ENCODE measurements at places on chromosomes 2 and 18.

GRCh38 chr18:43661570-43661969 is 384.3 kb upstream of the SYT4 start:
- DNase-seq, result no peak

GRCh38 chr2:76985387-76986136 is 536.6 kb downstream of the LRRTM4 start:
- DNase-seq, result no peak

- no peak for DNase-seq
Measured at GRCh38 chr2:220147161-220148038, 520.0 kb downstream of the SLC4A3 start.

DNA sequence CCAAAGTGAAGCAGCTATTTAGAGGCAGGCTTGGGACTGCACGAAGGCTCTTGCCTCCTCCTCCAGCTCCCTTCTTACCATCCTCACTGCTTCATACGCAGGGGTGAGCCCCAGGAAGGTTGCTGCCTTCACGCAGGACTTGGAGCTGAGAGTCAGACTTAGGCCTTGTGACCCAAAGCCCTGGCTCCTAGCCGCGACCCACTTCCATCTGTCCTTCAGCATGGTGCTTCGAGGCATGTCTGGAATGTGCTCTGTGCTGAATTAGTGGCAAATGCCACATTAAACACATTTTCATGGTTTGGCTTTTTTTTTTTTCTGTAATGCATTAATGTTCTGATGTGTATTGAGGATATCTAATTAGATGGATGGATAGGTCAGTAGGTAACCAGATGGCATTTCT is 37.5 kb downstream of the ITGB1BP1 start:
- DNase-seq, result no peak

DNA sequence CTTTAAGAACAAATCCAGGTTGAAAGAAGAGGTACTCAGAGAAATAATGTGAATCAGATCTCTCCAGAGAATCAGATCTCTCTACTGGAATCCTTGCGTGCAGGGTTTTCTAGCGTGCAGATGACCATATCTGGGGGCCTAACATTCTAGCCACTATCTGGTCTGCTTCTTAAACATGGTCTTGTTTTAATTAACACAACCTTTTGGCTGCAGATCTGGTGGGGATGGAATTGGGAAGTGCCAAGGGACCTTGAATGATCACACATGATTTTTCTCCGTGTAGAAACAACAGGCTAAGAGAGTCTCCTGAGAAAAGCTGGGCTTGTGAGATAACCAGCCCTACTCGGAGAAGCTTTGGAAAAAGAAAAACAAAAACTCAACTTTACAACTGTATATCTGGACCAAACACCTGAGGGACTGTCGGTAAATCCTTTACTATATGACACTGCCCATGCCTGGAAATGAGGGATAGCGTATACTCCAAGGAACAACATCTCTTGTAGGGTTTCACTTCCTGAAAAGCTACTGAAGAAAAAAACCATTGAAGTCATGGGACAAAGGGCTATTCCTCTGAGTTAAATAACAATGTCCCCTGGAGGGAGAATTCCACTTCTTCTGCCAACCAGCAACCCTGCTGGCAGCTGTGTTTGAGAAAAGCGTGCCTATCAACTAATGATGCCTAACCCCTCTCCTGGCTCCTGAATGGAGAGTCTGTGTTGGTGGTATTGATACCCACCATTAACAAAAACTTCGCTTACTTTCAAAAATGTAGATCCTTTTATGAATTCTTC is 171.0 kb upstream of the REV1 start:
- no peak for DNase-seq

DNA sequence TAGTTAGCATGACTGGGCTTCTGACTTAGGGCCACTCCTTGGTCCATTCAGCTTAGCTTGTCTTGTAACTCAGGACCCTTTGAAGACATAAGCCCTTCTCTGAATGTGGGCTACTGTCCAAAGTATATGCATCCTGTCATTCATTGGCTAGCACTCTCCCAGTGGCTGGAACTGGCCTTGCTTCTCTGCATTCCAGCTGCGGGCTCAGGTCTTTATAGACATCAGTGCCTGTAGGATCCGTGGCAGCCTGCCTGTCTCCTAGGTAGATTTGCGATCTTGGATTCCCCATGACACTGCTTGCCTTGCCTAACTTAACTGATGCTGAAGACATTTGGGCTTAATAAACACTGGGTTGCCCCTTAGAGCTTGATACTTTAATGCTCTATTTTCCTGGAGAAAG is 170.1 kb downstream of the DCC start:
- DNase-seq, result no peak

- DNase-seq, result no peak
Measured at GRCh38 chr2:206217743-206218142, 56.7 kb upstream of the ZDBF2 start.

GRCh38 chr18:59744271-59744721 is 47.1 kb upstream of the CCBE1 start:
- no peak for DNase-seq

DNA sequence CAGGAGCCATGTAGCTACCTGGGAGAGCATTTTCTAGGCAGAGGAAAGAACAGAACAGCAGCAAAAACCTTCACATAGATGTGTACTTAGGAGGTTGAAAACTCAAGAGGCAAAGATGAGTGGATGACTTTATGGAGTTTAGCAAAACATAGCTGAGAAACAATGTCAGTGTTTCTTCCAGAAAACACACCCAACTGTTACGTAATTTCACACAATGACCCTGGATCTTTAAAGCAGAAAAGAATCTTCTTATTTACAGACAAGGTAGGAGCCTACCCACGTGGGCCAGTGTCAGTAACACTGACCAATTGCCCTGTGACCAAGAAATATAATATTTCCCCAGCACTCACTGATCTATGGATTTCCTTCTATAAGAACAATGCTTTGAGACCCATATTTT is 254.6 kb downstream of the CDH20 start:
- DNase-seq, result no peak

DNA sequence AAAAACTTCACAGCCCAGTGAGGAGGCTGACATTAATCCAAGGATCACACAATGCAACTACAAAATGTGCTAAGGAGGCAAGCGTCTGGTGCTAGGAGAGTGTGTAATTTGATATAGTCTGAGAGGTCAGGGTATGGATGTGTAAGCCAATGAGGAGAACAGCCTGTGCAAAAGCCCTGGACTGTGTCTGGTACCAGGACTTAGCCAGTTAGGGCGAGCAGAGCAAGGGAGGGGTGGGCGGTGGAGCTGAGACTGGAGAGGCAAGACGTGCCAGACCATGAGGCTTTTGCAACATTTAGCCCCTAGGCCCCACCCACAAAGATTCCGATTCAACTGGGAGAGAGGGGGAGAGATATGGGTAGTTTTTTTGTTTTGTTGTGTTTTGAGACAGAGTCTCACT is 33.5 kb upstream of the SPRED2 start:
- no peak for DNase-seq

- no peak for DNase-seq
Measured at GRCh38 chr18:69401226-69401971, 711 bp downstream of the DOK6 start.

- no peak for DNase-seq
Measured at GRCh38 chr2:115443539-115444185, 1001.2 kb downstream of the DPP10 start.

DNA sequence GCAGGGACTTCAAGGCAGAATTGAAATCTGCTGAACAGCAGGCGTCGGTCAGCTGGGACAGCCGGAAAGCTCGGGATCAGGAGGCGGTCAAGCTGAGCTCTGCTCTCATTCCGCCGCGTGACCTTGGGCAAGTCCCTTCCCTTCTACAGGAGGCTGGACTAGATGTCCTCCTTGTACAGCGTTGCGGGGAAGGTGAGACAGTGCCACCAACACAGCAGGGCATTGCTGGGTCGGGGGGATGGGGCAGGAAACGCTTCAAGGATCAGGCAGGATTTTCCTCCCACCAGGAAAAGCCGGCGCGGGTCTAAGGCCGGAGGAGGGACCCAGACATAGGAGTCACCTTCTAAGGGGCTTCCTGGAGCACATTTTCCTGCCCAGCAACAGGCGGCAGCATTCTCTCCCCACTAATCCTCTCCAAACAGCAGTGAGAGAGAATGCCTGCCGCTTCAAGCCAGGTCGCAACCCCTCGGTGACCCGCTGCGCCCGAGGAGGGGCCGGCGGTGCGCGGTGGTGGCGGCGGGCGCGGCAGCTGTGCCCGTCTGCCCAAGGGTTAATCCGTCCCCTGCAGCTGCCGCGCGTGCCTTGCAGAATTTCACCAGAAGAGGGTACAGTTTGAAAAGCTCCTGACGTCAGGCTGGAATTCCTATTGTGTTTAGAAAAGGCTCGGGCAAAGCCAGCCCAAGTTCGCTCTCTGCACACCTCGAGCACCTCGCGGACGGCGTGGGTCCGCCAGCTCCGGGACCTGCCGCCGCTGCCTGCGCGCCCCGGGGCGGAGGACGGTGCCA is at the start of gene KCNF1:
Gene KCNF1, plus strand, starts transcription at position 644 of the 785 bp plus-strand sequence. CDS start 493 bp downstream, outside the sequence.
- no peak for DNase-seq

GRCh38 chr18:56984731-56985130 is 162.2 kb upstream of the BOD1L2 start:
- DNase-seq, result no peak

GRCh38 chr2:1687254-1687653 is 57.1 kb downstream of the PXDN start:
- DNase-seq, result no peak

DNA sequence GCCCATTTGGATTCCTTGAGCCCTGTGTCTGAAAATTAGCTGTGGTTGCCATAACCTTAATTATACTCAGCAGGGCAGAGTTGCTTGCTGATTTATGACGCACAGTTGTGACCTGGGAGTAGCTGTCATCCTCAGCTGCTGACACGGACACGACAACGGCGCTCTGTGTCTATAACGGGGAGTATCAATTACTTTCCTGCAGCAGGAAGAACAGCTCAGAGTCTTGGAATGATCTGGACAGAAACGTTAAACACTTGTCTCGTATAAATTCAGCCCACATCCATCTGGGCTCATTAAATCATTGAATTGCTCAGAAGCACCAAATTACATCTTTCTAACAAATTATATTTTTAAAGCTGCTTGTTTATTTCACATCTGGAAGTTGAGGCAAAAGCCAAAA is 116.3 kb downstream of the SEPTIN10 start:
- no peak for DNase-seq

All from T-cell (primary cell).